ENCODE measurements at places on chromosomes 1 and 21.

- peak; percentile 1 for DNase-seq
Observed at GRCh38 chr21:40472013-40472412, 374.9 kb downstream of the DSCAM start.

DNA sequence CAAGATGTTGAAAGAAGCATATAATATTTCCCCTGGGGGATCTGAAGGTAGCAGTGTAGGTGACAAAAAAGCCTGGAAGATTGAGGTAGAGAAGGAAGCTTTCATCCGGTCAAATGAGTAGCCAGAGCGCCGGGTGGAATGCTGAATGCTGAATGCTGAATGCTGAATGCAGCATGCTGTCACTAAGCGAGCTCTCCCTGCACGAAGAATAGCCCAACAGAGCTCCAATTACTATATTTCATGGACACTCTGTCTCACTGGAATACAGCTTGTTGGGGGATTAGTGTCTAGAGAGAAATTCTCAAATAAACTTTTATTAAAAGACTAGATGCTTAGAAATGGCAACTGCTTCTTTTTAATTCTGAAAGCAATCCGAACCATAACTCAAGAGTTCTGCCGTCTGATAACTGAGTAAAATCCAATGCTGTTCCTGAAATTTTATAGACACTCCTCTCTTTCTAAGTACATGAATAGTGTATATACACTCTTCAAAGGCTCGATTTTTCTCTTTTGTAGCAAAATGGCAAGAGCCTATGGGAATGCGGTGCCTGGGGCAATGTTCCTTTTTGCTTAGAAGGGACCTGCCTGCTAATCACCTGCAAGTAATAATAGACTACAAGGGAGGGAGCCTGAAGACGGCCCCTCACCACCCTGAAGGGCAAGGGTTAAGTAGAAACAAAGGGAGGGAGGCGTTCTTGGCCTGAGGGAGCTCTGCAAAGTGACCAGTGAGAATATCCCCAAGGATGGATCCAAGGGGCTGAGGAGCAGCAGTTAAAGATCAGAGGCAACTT, 203.7 kb upstream of the ESRRG start:
- no peak for DNase-seq

DNA sequence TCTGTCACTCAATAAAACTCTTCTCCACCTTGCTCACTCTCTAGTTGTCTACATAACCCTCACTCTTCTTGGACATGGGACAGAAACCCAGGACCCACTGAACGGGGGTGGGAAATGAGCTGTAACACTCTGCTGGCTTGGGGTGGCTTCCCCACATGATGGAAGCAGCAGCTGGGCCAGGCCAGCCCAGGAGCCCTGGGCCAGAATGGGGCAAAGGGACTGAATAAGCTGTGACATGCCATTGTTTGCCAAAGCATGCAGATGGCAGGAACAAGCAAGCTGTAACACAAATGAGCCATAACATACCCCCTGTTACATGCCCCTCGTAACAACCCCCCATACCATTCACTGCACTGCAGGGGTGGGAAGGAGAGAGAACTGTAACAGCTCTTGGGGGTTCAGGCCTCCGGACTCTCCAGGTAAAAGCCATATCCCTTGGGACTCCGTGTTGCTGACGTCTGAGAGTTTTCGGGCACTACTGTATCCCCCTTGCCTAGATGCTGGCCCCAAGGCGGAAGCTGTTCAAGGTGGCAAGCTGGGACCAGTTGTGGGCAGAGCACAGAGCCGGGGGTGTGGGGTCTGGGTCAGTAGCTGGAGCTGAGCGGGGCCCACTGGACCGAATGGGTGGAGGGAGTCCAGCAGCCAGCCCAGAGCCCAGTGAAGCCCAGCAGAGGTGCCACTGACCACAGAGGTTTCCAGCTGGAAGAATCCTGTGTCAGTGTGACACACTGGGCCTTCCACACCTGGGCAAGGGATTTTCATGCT, 56.1 kb upstream of the DMRTB1 start:
- DNase-seq: no peak

GRCh38 chr1:30774550-30775432, 17.2 kb upstream of the LAPTM5 start:
- DNase-seq: no peak

DNA sequence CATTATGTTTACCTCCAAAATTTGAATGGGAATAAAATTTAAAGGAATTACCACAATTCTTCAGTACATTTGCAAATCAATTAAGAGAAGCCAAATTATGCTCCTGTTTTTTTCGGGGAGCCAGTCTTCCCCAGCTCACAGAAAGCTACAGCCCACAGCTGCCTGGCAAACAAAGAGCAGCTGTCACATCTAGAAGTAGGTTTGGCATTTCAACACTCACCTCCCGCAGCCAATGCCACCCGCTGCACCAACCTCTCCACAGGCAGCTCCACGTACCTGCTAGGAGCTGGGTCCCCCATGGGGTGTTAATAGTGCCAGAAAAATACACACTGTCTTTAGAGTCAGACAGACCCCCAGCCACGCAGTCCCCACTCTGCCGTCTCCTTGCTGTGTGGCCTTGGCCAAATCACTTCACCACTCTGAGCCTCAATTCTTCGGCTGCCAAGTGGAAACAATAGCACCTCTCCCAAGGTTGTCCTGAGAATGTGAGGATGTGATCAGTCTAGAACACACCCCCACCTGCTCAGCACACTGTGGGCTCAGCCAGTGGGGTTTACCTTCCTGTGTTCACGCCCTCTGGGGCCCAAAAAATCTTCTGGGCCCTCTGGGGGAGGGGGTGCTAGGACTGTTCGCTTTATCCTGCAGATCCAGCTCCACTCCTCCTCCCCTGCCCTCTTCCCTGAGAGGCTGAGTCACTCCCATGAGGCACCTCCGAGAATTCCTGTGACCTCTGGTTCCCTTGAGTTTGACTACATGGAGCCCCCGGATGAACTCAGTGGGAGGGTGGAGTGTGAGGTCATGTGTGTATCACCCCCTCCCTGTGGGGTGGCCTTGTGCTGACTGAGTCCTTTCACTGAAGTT, 204.3 kb upstream of the GRIK3 start:
- DNase-seq: no peak

- peak; percentile 86 for DNase-seq
Observed at GRCh38 chr1:70504821-70505193, 93.7 kb downstream of the CTH start.

Measured in fibroblast of skin of left quadriceps (primary cell).